Cardiac atrium fibroblast (primary cell): ENCODE measurements at places on chromosomes 6 and 20. TPM values are rescaled to one million over a fixed set of nuclear protein-coding genes. Genes with fewer than 3 reads are reported as not detected.

Gene POFUT1
- 45.0 and 56.4 TPM in 2 replicates for total RNA-seq

Gene BPIFB1
- total RNA-seq = not detected in 2 replicates

Gene MLN
- total RNA-seq = not detected in 2 replicates

Gene NFATC2
- total RNA-seq = 0.16 and 0.36 TPM in 2 replicates
